ENCODE measurements at places on chromosomes 1 and 21. TPM values are rescaled to one million over a fixed set of nuclear protein-coding genes. Genes with fewer than 3 reads are reported as not detected.
A peak's percentile ranks its signal among the peaks of the same experiment; 100 is the strongest.

RNU1-4 gene
- under 0.01 TPM for total RNA-seq

- DNase-seq, result no peak
Measured at GRCh38 chr1:58879464-58879863, 95.6 kb upstream of the JUN start.

CFHR1 gene
- total RNA-seq, result 16.0 TPM

HIPK1 gene
- total RNA-seq, result 41.7 TPM

C4BPB gene
- not detected for total RNA-seq

- no peak for DNase-seq
Measured at GRCh38 chr1:244046907-244047611, 4.0 kb upstream of the ZBTB18 start.

DNA sequence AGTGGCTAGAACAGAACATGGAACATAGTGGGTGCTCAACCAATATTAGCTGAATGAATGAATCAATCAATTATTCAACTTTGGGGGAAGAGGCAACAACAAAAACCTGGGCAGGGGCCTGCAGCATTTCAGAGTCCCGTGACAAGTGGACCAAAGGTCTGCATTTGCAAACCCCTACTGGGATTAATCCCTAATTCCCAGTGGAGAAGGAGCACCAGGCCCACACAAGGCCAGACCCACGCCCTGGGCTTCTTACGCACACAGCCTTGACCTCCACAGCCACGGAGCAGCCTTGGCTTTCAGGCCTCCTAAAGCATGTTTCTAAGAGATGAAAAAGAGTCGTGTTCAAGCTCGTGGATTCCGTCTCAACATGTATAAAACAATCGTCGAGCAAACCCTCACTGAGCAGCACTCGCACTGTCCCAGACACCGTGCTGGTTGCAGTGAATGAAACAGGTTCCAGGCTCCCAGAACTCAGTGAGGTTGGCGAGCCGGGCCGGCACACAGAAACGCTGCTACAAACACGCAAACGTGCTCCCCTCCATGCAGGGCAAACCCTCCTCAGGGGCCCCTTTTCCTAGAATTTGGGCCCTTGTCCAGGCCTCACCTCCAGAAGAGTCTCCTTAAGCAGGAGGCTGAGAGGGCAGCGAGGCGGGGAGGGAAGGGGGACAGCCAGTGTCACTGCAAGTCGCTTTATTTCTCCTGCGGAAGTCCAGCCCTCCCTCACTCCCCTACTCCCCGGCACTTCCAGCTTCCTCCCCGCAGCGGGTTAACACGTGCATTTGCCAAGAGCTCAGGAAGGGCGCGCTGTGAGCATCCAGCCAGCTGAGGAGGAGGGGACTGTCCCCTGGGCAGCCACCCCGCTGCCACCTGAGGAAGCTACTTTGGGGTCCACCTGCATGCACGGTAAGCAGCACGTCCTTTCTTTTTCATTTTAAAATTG lies 556.4 kb downstream of the KIF26B start:
- DNase-seq, result no peak

GRCh38 chr1:115668579-115668978 lies 26.8 kb downstream of the VANGL1 start:
- DNase-seq, result no peak

ADAMTS4 gene
- 109 TPM for total RNA-seq

LAMB3 gene
- total RNA-seq, result 0.75 TPM

VASH2 gene
- total RNA-seq, result 0.11 TPM

DNA sequence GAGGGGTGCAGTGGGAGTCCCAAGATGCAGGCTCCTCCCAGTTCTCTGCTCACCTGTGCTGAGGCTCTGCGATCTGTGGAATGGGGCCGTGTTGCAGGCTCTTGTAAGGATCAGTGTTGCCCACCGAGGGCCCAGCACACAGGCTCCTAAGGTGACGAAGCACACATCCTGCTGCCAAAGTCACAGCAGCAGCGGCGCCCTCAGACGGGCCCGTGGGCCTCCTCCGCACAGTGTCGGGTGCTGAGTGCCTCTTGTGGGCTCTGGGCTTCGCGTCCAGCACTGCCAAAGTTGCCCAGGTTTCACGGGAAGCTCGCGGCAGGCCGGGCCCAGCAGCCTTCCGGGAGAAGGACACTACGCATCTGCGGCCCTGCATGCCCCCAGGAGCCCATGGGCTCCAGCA lies 72.1 kb upstream of the ABCG1 start:
- DNase-seq, result peak; percentile 41

DNA sequence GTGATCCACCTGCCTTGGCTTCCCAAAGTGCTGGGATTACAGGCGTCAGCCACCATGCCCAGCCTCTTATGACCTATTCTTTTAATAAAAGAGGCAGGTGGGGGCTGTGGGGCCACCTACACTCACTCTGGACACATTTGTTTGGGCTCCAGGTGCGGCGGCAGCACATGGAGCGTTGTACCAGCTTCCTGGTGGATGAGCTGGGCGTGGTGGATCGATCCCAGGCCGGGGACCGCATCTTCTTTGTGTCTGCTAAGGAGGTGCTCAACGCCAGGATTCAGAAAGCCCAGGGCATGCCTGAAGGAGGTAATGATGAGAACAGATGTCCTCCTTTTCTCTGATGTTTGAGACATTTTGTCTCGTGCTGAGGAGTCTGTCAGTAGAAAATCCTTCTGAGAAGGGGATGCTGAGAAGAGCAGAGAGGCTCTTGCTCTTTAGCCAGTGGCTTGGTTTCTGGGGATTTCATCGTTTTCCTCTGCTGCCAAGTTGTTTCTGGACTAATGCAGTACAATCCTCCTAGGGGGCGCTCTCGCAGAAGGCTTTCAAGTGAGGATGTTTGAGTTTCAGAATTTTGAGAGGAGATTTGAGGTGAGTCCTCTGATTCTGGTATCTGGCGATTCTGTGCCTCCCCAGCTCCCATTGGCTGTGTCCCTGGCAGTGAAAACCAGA lies 17.9 kb upstream of the MIIP start:
- no peak for DNase-seq

GRCh38 chr1:173853074-173853473 lies 14.7 kb downstream of the GAS5 start:
- DNase-seq, result no peak

GRCh38 chr1:199073166-199073565 lies 434.3 kb downstream of the PTPRC start:
- DNase-seq, result no peak

GRCh38 chr1:112906150-112906698 lies 49.8 kb downstream of the SLC16A1 start:
- DNase-seq, result no peak

DNA sequence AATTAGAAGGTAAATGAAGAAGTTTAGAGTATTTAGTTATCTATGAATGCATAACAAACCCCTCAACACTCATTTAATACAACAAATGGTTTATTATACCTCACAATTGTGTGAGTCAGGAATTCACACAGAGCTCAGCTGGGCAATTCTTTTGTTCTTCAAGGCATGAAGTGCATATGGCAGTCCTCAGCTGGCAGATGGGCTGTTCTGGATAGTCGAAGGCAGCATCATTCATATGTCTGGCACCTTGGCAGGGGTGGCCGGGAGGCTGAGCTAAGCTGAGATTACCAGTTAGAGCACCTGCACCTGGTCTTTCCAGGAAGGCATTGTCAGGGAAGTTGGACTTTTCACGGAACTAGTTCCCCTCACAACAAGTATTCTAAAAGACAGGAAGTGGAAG lies 286.2 kb upstream of the DUSP10 start:
- DNase-seq, result no peak

- no peak for DNase-seq
Measured at GRCh38 chr1:84374991-84375696, 23.1 kb upstream of the DNASE2B start.

DNA sequence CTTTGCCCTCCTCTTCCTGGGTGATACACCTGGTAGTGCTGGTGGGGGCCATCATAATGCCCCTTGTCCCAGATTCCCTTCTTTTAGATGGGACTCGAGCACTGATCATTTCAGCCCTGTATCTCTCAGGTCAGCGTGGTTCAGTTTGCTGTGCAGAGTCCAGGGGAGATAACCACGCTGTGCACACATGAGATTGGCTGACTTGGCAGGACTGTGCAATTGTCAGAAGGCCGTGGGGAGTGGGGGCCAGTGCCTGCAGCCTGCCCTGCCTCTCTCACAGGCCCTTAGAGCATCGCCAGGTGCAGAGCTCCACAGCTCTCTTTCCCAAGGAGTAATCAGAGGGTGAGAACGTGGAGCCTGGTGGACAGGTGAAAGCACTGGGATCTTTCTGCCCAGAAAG lies 15.2 kb downstream of the EPHX1 start:
- DNase-seq, result no peak

DNA sequence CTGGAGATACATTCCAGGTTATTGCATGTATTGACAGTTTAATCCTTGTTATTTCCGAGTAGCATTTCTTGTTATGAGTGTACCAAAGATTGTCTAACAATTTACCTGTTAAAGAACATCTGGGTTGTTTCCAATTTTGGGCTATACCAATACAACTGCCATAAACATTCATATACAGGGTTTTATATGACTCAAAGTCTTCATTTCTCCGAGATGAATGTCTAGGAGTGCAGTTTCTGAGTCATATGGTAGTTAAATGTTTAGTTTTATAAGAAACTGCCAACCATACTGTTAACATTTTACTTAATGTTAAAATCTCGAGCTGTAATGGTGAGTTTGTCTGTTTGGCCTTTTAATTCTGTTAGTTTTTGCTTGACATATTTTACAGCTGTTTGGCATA lies 10.0 kb downstream of the RAB4A start:
- DNase-seq, result no peak

DNA sequence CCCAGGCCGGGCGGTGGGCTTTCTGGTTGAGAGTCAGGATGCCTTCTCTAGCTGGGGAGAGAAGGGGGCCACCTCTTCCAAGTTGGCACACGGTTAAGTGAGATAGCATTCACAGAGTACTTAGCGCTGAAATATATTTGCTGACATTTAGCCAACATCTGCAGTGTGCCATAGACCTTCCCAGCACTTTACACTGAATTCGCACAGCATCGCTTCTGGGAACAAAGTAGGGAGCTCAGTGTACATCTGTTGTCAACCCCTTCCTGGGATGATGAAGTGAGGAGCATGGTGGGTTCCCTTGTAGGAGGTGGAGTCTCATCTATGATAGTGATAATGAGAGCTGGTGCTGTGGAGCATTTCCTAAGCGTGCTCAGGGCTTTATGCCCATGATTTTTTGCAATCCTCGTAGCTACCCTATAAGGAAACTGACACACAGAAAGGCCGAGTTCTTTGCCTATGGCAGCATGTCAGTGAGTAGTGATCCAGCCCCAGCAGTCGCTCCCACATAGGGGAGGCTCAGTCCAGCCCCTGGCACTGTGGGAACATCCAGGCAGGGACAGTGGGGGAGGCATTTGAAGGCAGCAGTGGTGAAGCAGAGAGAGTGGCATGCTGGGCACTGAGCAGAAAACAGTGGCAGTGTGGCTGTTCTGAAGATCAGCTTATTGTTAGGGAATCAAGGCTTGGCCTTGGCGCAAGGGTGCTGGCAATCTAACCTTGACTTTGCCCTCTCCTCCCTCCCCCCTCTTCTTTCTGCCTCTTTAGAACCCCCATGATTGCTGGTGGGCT lies 176.2 kb downstream of the PGBD5 start:
- DNase-seq, result peak; percentile 73

TSPEAR gene
- not detected for total RNA-seq

DNA sequence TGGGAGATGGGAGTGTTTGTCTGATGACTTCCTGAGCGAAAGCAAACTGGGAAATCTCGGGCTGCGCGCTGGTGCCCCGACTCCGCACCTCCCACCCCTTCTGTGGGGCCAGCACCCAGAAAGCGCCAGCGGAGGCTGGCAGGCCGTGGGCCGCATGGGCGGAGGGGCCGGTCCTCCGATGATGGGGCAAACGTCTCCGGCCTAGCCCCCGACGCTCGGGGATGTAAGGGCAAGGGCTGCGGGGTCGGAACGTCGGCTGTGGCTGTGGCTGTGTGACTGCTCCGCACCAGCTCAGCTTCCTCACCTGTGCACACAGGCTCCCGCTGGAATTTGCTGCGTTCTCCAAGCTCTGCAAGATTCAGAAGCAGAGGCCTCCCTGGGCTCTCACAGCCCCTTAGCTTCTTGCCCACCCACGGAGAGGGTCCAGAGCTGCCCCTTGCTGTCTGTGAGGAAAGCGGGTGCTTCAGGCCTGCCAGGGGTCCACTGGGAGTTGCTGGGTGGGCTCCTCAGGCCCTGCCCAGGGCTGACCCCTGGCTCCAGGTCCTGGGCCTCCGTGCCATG lies 35.0 kb downstream of the COL18A1 start:
- DNase-seq, result no peak

GRHL3 gene
- total RNA-seq, result not detected

PRRX1 gene
- 123 TPM for total RNA-seq

DNA sequence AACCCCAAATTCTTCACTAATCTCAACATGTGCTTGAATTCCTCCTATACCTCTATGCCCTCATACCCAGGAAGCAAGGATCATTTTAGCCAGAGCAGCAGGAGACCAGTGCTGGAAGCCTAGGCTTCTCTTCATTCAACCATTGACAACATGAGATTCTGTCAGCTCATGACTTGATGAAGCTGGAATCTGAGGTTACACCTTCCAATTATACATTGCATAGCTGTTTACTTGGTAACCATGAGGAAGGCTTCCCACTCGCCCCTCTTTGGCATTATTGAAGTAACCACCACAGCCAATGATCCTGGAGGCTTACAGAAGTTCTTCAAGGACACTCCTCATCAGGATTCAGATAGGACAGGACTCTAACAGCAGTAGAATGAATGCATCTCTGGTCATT lies 160.3 kb downstream of the TPR start:
- DNase-seq, result no peak

GRCh38 chr1:225453797-225454648 lies 26.2 kb upstream of the LBR start:
- DNase-seq, result no peak

DNA sequence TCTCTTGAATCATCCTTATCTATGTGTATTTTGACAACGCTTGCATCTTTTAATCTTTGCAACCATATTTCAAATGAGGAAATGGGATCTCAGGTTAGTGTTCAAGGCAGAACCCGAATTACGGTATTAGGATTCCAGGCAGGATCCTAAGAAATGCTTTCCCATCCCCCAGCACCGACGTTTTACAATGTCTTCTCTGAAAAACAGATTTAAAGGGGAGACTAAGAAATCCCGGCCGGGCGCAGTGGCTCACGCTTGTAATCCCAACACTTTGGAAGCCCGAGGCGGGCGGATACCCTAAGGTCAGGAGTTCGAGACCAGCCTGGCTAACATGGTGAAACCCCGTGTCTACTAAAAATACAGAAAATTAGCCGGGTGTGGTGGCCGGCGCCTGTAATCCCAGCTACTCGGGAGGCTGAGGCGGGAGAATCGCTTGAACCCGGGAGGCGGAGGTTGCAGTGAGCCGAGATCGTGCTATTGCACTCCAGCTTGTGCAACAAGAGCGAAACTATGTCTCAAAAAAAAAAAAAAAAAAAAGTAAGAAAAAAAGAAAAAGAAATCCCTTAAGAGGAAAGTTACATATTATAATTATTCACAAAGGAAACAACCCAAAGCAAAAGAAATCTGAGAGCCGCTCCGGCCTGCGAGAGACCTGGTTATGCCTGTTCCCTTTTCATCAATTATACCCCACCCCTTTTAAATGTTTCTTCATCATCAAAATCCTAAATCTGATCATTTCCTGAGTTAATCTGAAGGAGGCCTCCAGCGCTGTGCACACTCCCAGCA lies 801 bp upstream of the GORAB start:
- no peak for DNase-seq

DNA sequence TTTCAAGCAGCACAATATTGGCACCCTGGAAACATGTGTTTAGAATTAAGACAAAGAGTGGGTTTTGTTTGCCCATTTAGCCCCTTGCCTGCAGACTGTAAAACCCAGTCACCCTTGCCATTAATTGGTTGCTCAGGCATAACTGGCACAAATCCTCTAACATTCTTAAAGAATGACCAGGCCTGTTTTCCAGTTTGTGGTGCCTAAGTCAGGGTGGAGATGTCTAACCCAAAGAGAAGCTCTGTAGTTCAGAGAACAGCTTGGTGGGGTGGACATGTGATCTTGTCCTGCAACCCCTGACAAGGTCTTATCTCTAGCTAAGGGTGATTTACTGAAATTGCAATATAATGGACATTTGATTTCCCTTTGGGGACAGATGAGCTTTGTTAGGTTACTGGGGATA lies 8.8 kb upstream of the ANGPTL7 start:
- no peak for DNase-seq

All from ascending aorta (tissue), 2 donors.